ENCODE measurements at places on chromosomes 5 and 9. TPM values are rescaled to one million over a fixed set of nuclear protein-coding genes. Genes with fewer than 3 reads are reported as not detected.

DNA sequence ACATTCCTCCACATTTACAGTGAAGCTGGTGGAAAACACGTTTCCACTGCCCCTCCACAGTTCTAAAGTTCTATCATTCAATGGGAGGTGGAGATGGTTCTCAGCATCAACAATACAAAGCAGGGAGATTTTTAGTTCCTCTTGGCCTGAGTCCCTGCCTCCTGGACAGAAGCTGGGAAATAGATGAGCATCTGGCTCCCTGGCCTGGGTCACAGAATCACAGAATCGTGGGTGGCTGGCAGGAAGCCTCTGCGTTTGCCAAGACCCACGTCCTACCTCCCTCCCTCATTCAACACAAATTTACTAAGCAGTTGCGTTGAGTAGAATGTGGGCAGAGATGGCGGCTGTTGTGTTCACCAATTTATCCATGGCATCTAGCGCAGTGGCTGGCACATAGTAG lies 5.2 kb upstream of the PPARGC1B start:
- DNase-seq: no peak

DNA sequence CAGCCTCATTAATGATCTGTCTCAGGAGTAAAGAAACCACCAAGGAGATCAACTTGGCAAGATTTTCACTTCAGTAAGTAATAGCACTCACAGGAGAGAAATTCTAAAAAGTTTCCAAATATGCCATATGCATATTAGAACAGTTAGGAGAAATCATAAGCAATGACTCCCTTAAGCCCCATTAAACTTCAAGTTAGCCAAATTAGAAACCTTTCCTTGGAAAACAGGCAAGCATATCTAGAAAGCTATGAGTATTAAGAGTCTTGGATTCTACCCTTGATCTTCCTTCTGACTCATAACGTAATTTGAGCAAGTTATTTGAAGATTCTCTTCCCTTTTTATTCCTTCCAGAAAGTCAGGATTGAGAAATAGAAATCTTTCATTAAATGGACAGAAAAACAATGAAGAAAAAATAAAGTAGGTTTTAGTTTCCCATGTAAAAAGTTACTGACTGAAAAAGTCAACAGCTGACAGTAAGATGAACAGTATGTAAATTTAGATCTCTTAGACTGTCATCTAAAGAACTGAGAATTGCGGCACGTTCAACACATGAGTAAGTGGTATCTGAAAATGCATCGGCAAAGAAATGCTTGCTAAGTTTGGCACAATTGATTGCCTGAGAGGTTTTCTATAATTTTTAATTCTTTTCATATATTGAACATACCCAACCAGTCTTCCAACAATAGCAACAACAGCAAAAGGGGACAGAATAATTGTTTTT lies 565.7 kb upstream of the FTMT start:
- no peak for DNase-seq

Gene LCP2
- not detected for polyA plus RNA-seq

Gene ERMP1
- 30.2 TPM for polyA plus RNA-seq

GRCh38 chr5:93010616-93011015 lies 570.4 kb downstream of the NR2F1-AS1 start:
- no peak for DNase-seq

- no peak for DNase-seq
Measured at GRCh38 chr9:92270511-92270910, 23.0 kb downstream of the IARS1 start.

Gene BTNL8
- polyA plus RNA-seq: not detected

DNA sequence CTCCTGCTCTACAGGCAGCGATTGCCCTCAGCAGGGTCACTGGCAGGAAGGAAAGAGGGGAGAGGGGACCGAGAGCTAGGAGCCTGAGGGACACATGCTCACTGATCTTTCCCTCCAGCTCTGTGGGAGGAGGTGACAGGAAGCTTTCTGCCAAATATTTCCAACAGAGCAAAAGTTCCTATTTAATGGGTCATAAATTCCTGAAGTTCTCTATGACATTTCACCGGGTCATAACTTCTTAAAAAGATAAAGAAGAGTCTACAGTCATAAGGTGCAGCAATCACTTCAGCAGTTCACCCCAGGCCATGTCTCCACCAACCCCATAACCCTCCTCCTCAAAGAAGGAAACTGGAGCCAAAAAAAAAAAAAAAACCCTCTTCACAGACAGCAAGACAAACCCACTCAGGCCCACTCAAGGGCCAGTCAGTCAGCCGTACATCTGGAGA lies 481.1 kb downstream of the NR2F1-AS1 start:
- DNase-seq: no peak

GRCh38 chr9:117616431-117616831 lies 87.8 kb upstream of the TLR4 start:
- DNase-seq: no peak

Gene DOLK
- 27.1 TPM for polyA plus RNA-seq

DNA sequence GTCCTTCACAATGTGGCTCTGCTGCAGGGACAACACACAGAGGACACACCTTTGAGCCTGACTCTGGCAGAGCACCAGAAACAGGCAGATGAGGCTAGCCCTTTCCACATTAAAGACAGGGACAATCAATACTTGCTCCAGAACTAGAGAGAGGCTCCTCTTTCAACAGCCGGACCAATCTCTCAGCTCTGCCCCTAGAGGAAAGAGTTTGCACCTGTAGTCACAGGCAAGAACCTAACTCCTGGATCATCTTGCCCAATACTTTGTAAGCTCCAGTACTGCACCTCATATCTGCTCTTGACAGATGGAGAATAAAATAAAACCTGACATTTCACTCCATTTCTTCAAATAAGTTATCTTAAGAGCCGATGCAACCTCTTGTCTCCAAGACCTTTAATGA lies 52.1 kb downstream of the EPB41L4A start:
- no peak for DNase-seq

- no peak for DNase-seq
Measured at GRCh38 chr5:102539996-102540728, 41.4 kb upstream of the SLCO6A1 start.

- DNase-seq: no peak
Measured at GRCh38 chr5:150044712-150045111, 41.6 kb downstream of the CSF1R start.

GRCh38 chr5:59543821-59544442 lies 349.6 kb downstream of the PDE4D start:
- no peak for DNase-seq

Gene SPOCK1
- polyA plus RNA-seq: 25.6 TPM

Gene CTNND2
- not detected for polyA plus RNA-seq

GRCh38 chr5:132427281-132428146 lies 58.0 kb downstream of the SLC22A5 start:
- DNase-seq: no peak

- peak; percentile 52 for DNase-seq
Measured at GRCh38 chr9:10059044-10059443, 553.8 kb downstream of the PTPRD start.

GRCh38 chr5:81234299-81234698 lies 1.2 kb downstream of the CKMT2 start:
- no peak for DNase-seq

Gene RAI14
- 31.4 TPM for polyA plus RNA-seq

- DNase-seq: no peak
Measured at GRCh38 chr9:27195191-27195590, 86.2 kb downstream of the TEK start.

- no peak for DNase-seq
Measured at GRCh38 chr5:171261361-171261760, 47.7 kb upstream of the TLX3 start.

GRCh38 chr5:150081541-150082283 lies 4.6 kb downstream of the CSF1R start:
- DNase-seq: no peak

GRCh38 chr5:168282120-168282519 lies 9.3 kb upstream of the WWC1 start:
- no peak for DNase-seq

DNA sequence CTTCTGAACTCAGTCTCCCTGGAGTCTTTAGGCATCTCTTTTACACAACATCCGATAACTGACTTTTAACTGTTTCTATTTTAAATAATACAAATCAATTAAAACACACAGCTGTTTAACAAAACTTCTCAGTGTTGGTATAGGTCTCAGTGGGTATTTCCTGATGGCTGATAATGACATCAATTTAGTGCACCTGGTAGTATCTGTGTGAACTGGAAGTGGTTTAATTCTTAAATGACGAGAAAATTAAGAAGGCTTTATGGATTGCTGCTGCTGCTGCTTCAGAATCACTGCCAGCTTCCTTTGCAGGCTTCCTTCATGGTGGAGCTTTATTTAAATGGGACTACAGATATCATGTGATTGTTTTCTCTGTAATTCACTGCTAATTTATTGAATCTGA lies 92.3 kb downstream of the RPS23 start:
- DNase-seq: no peak

Gene CSF2
- polyA plus RNA-seq: 7.2 TPM

GRCh38 chr5:1343931-1344901 lies 683 bp downstream of the CLPTM1L start:
- no peak for DNase-seq

DNA sequence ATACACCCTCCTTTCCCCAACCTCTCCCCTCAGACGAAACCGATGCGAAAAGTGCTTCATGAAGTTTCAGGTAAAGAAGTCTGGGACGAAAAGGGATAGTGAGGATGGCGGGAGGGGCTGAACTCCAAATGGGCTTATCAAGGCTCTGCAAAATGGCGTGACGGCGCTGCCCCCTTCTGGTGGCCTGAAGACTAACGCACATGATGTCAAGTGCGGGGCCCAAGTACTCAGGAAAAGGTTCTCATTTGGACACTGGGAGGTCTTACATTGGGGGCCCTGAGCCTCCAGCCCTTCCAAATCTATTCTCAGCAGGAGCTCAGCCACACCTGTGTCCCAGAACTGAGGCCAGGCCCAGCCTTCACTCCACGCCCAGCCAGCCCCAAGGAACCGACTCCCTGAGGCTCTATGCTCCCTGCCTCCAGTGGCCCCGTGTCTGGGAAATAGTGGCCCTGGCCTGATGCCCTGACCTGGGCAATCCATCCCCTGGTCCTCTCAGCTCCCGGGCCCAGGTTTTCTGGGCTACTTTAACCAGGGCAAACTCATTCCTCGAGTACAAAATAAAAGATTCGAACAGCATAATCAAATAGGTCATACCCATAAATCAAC lies 119.9 kb downstream of the KCNIP1 start:
- no peak for DNase-seq

Data from keratinocyte (primary cell).